ENCODE measurements at places on chromosomes 13 and 19.

- DNase-seq, result no peak
Observed at GRCh38 chr19:17289489-17289888, 7.8 kb downstream of the ANKLE1 start.

DNA sequence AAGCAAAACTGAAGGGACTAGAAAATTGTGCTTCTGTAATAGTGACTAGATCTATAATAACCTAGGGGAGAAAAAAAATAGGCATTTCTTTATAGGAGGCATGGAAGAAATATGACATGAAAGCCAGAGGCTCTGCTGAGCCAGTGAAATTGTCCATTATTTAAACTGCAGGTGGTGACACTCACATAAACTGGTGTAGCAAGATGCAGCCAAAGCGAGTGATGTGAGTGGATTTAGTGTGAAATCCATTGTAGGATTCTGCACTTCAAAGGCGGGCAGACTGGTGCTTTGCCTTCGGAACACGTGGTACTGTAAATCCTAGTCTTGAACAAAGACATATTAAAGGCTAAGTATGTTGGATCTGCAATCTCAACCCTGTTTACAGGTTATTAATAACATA, 361.9 kb downstream of the TBC1D4 start:
- no peak for DNase-seq

- peak; percentile 10 for DNase-seq
Observed at GRCh38 chr13:42354241-42355091, 82.5 kb downstream of the AKAP11 start.

GRCh38 chr13:71621174-71622124, 245.6 kb downstream of the DACH1 start:
- no peak for DNase-seq

DNA sequence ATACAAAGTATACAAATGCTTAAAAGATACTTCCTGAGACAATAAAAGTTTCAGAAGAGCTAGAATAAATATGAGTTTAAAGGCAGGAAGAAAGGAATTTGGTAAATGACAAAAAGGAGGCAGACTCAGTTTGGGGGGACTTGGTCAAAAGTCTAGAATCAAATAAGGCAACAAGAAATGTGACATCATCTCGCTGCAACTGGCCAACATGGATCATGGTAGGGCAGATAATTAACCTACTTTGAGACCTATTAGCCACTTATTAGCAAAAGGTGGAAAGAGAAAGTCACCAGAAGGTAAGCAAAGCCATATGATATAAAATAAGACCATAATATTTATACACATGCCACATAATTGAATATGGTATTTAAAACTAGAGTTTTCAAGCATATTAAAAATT, 5.3 kb downstream of the USP12 start:
- DNase-seq, result no peak

DNA sequence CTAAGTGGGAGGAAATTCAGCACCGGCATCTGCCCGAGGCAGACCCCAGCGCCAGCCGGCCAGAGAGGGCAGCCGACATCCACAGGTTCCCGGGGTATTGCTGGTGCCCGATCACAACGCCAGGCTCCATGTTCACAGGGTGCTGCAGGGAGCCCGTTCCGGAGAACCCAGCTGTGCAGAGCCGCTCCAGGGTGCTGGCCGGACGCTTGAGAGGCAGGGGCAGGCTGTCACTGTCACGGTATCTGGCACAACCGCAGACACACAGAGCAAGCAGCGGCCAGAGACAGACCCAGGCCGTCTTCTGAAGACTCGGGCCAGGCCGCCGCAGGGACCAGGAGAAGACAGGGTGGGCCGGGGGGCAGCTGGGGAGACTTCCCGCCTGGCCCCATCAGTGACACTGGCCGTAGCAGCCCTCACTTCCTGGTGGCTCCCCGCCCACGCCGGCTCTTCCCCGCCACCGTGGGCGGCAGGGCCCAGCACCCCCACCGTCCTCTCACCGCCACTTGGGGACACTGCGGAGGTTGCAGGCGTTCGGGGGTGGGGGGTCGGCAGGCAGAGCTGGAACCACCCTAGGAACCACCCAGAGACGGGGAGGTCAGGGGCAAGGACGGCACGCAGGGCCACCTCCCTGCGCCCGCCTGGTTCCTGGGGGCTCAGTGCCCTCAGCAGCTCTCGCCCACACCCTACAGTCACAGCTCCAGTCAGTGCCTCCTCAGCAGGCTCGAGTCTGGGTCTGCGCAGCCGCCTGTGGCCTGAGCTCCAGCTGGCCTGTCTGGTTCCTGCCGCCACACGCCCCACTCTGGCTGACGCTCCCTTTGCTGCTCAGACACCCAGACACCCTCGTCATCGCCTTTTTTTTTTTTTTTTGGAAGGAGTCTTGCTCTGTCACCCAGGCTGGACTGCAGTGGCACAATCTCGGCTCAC, 3.8 kb downstream of the RNF126 start:
- peak; percentile 72 for DNase-seq

DNA sequence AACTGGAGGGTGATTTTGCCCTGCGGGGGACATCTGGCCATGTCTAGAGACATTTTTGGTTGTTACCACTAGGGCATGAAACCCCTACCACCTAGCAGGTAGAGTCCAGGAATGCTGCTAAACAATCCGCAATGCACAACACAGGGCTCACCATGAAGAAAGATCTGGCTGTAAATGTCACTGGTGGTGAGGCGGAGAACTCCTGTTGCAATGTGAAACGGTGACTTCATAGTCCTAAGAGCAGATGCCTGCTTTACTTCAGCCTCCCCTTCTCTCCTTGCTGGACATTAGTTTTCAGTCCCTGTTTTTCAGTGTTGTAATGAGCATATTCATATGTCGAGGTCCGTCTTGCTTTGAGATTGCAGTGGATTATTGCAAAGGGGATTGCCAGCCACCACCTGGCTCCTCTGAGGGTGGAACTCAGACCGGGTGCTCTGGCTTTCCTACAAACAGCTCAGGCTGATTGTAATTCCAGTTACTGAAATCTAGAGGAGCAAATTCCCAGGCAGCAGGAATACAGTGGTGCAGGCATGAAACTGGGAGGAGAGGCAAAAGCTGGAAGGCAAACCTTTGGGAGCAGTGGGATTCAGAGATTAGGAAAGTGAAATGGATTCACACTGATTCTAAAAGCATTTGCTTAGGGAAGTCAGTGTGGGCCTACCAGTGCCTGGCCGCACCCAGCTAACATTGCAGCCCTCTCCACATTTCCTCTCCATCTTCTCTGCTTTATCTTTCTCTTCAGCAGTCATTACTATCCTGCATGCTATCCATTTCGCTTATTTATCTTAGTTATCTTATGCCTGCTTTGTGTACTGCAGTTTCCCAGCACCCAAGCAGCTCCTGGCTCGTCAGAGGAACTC, 76.1 kb upstream of the PCDH8 start:
- DNase-seq, result no peak

All from T follicular helper cell (primary cell).